ENCODE measurements at places on chromosomes 5 and 9.

DNA sequence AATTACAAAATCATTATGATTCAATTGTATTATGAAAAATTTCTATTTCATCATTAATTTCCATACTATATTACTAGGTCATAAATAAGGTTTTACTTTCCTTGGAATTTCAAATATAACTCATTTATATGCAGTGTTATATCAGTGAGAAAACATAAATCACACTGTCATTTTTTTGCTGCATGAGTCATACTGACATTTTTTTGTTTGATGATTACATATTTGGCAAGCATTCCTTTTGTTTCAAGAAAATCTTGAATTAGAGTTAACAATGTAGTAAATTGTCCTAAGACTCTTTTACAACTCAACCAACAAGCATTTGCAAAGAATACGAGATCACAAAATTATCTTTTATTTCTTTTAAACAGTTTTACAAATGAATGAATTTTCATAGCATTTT, 298.4 kb upstream of the SEMA6A start:
- DNase-seq = no peak

DNA sequence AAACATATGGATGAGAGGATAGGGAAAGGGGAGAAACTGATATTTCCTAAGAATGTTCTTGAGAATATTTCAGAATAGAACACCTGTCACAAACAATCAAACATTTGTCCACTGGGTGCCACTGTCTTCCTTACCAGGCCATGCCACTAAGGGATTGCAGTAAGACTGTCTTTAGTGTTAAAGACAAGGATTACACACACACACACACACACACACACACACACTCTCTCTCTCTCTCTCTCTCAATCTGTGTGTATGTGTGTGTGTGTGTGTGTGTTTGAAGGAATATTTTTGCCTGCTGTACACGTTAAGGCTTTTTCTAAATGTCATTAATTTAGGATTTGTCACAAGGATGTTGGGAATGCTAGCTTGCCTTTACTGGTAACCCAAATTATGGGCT, 54.4 kb downstream of the CCDC192 start:
- DNase-seq = peak; percentile 33

- DNase-seq = no peak
Observed at GRCh38 chr5:154962494-154962893, 21.6 kb downstream of the MRPL22 start.

- no peak for DNase-seq
Observed at GRCh38 chr5:42612750-42613366, 143.8 kb upstream of the CCDC152 start.

GRCh38 chr5:136042665-136043121, 13.9 kb downstream of the TGFBI start:
- DNase-seq = no peak

Data from CD4-positive, alpha-beta T cell treated with Interleukin-1 beta for 1 hour (primary cell).